ENCODE measurements at places on chromosomes 1 and 21. TPM values are rescaled to one million over a fixed set of nuclear protein-coding genes. Genes with fewer than 3 reads are reported as not detected.

NBPF3 gene
- 8.1 TPM for polyA plus RNA-seq

DNA sequence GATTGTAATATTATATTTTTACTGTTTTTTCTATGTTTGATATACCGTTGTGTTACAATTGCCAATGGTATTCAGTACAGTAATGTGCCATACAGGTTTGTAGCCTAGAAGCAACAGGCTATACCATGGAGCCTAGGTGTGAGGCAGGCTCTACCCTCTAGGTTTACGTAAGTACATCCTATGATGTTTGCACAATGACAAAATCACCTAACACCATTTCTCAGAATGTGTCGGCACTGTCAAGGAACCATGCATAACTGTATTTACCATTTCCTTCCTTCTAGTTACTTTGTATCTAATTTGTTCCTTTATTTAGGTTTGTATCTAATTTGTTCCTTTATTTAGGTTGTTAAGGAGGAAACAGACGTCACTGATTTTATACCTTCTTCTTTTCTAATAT lies 9.9 kb downstream of the NPHP4 start:
- no peak for DNase-seq
- H3K4me3 ChIP-seq = no peak overlapping the region
- peaks cover 24% of the 10 kb centered on the region for H3K4me1 ChIP-seq
- no peaks in the 10 kb centered on the region for H3K36me3 ChIP-seq
- no peaks in the 10 kb centered on the region for H3K27me3 ChIP-seq

- no peaks in the 10 kb centered on the region for H3K36me3 ChIP-seq
- H3K27ac ChIP-seq = no peak overlapping the region
- H3K4me1 ChIP-seq = no peaks in the 10 kb centered on the region
- no peaks in the 10 kb centered on the region for H3K27me3 ChIP-seq
- H3K4me3 ChIP-seq = no peak overlapping the region
Observed at GRCh38 chr1:27863538-27863915, 8.8 kb upstream of the THEMIS2 start.

ANKRD35 gene
- 0.77 TPM for polyA plus RNA-seq

- peaks cover 25% of the 10 kb centered on the region for H3K27me3 ChIP-seq
- H3K36me3 ChIP-seq = no peaks in the 10 kb centered on the region
- no peak for DNase-seq
- H3K27ac ChIP-seq = no peak overlapping the region
- no peaks in the 10 kb centered on the region for H3K4me1 ChIP-seq
Observed at GRCh38 chr21:41418393-41418792, 7.6 kb upstream of the MX1 start.

DNA sequence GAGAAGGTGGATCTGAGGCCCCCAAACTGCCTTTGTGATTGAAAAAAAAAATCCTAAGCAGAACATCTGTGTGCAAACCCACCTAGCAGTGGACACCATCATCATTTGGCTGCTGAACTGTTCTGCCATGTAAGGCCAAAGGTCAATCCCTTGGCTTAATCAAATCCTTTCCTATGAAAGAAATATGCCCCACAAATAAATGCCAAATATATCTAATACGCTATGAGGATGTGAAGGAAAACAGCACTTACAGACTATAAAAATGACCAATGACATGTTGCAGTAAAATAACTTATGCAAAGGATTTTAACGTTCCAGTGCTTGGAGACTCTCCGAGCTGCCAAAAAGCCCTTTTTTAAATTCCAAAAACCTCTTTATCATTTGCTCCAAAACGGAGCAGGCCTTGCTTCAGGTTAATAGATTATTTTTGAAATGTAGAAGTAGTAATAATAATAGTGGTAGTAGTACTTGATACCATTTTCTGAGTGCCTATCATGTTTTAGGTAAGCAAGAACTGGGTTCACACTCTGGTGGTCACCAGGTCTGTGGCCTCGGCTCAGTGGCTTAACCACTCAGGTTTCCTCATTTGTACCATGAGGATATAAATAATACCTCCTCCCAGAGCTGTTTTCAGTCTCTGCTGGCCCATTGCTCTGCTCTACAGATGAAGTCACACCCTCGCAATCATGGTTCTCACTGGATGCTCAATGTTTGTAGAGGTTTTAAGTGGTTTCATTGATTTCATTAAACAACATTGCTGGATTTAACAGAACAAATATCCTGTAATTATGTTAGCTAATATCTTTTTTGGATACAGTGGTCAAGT lies 47.9 kb upstream of the EDEM3 start:
- no peak overlapping the region for H3K27ac ChIP-seq
- H3K4me1 ChIP-seq = no peaks in the 10 kb centered on the region
- DNase-seq = no peak
- H3K27me3 ChIP-seq = peaks cover 3% of the 10 kb centered on the region

DNA sequence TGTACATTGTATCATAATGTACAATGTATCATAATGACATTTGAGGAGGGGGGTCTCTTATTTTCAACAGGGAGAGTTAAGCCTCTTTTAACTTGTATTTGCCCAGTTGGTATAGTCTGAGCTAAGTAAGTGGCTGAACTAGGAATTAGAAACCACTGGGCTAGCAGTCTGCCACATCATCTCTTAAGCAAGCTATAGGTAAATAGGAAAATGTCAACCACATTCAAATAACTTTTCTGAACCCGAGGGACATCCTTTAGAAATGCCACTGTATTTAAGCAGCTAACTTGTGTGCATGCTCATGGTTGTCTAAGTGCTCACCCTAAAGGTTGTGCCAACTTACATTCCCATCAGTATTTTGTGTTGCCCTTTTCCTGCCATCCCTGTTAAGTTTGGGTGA lies 35.5 kb upstream of the ASB17 start:
- no peak overlapping the region for H3K4me3 ChIP-seq
- H3K27me3 ChIP-seq = no peaks in the 10 kb centered on the region
- H3K36me3 ChIP-seq = no peaks in the 10 kb centered on the region
- no peak for DNase-seq

MAP1LC3C gene
- polyA plus RNA-seq = not detected

DNA sequence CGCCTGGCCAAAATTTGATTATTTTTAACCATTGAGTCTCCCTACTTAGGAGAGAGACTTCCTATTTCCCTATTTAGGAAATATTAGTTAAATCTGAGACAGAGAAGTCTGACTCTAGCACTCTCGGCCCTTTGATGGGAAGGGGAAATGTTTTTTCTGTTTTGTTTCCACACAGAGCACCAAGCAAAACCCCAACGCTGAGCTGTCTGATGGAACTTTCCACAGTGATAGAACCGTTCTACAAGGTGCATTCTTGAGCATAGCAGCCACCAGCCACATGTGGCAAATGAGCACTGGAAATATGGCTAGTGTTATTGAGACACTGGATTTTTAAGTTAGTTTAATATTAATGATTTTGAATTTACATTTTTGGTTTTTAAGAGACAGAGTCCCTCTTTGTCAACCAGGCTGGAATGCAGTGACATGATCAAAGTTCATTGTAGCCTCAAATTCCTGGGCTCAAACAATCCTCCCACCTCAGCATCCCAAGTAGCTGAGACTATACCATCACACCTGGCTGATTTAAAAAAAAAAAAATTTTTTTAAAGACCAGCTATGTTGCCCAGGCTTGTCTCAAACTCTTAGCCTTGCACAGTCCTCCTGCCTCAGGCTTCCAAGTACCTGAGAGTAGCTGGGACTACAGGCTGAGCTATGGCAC lies 77.3 kb upstream of the GALNT2 start:
- no peak for DNase-seq
- H3K4me3 ChIP-seq = no peak overlapping the region
- no peaks in the 10 kb centered on the region for H3K36me3 ChIP-seq

GRCh38 chr1:179702946-179703539 lies 40.0 kb upstream of the FAM163A start:
- H3K36me3 ChIP-seq = no peaks in the 10 kb centered on the region
- H3K4me3 ChIP-seq = no peak overlapping the region
- no peak overlapping the region for H3K27ac ChIP-seq
- no peaks in the 10 kb centered on the region for H3K27me3 ChIP-seq
- H3K4me1 ChIP-seq = no peaks in the 10 kb centered on the region
- no peak for DNase-seq

- no peak overlapping the region for H3K27ac ChIP-seq
- no peaks in the 10 kb centered on the region for H3K27me3 ChIP-seq
- H3K4me3 ChIP-seq = no peak overlapping the region
- no peaks in the 10 kb centered on the region for H3K4me1 ChIP-seq
- DNase-seq = no peak
Observed at GRCh38 chr1:218845589-218845988, 328.1 kb upstream of the LYPLAL1 start.

RHOU gene
- polyA plus RNA-seq = 2.3 TPM

GRCh38 chr1:205700865-205701401 lies 20.6 kb upstream of the SLC45A3 start:
- no peak overlapping the region for H3K4me3 ChIP-seq
- no peaks in the 10 kb centered on the region for H3K27me3 ChIP-seq

DNA sequence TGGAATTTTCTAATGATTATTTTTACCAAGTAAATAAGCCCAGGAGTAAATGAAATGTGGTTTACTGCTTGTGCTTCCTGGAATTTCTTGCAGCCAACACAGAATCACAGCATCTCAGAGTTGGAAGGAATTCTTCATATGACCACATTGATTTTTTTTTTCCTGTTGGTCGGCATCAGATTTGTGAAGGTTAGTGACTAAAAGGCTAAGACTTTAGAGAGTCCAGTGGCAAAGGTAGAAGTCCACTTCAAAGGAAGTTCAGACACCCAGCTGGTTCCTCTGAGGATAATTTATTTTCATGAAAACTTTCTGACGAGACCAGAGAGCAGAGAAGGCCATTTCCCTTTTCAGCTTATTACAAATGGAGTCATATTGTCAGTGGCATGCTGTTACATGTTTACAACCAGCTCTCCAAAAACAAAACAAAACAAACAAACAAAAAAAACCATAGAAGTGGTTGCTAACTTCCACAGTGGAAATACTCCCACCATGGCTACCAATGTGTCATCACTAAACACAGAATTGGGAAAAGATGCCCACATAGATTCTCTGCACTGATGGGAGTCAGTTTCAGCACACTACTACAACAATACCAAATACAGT lies 77.2 kb upstream of the CDC42BPA start:
- DNase-seq = no peak
- H3K4me3 ChIP-seq = no peak overlapping the region
- H3K4me1 ChIP-seq = no peaks in the 10 kb centered on the region
- H3K27ac ChIP-seq = no peak overlapping the region

DNA sequence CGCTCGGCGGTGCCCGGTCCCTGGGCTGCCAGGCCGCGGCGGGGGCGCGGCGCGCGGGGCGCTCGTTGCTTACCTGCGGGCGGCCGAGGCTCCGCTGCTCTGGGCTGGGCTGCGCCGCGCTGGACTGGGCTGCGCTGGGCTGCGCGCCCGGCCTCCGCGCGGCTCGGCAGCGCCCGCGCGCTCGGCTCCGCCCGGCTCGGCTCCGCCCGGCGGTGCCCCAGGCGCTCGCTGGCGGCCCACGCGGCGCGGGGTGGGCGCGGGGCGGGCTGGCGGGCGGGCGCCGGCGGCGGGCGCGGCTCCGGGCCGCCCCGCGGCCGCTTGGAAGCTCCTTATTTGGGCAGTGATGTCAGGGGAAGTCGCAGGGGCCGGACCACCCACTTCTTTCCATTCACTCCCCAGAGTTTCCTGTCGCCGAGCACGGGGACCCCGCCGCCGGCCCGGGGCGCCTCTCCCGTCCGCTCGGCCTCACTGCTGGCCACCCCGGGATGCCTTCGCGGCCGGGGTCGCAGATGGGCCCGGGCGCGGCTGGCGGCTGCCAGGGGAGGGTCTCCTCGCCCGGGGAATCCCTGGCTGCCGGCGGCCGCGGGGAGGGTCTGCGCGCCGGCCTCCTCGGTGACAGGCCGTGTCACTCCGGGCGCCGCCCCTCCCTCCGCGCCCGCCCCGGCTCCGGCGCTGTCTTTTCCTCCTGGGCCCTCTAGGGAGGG lies 177.7 kb upstream of the EDN2 start:
- peak; percentile 85 for DNase-seq
- H3K27me3 ChIP-seq = peaks cover 33% of the 10 kb centered on the region
- no peaks in the 10 kb centered on the region for H3K36me3 ChIP-seq
- H3K27ac ChIP-seq = peak overlapping the region; percentile 65
- H3K4me3 ChIP-seq = peak overlapping the region; percentile 94

GRCh38 chr1:13881385-13882088 lies 181.5 kb downstream of the PRDM2 start:
- H3K4me1 ChIP-seq = no peaks in the 10 kb centered on the region
- no peaks in the 10 kb centered on the region for H3K36me3 ChIP-seq
- no peak overlapping the region for H3K4me3 ChIP-seq
- H3K27me3 ChIP-seq = no peaks in the 10 kb centered on the region

DNA sequence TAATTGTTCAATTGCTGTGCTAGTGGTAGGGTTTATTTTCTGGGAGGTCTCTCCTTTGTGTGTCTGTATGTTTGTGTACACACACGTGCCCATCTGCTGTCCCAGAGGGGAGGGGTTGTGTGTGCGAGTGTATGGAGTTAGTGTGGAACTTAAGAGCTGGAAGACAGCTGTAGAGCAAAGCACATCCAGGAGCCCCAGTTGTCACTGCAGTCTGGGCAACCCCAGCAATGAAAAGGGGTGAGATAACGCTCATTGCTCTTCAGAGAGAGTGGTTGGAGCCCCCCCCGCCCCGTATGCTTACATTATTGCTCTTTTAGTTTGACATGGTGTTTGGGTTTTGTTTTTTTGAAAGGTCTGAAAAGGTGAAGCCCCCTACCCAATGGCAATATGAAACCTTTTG lies 36.9 kb downstream of the NCF2 start:
- H3K27ac ChIP-seq = no peak overlapping the region
- no peaks in the 10 kb centered on the region for H3K4me1 ChIP-seq
- peaks cover 38% of the 10 kb centered on the region for H3K36me3 ChIP-seq
- H3K4me3 ChIP-seq = no peak overlapping the region
- DNase-seq = no peak
- no peaks in the 10 kb centered on the region for H3K27me3 ChIP-seq

UBE2J2 gene
- 87.3 TPM for polyA plus RNA-seq

DNA sequence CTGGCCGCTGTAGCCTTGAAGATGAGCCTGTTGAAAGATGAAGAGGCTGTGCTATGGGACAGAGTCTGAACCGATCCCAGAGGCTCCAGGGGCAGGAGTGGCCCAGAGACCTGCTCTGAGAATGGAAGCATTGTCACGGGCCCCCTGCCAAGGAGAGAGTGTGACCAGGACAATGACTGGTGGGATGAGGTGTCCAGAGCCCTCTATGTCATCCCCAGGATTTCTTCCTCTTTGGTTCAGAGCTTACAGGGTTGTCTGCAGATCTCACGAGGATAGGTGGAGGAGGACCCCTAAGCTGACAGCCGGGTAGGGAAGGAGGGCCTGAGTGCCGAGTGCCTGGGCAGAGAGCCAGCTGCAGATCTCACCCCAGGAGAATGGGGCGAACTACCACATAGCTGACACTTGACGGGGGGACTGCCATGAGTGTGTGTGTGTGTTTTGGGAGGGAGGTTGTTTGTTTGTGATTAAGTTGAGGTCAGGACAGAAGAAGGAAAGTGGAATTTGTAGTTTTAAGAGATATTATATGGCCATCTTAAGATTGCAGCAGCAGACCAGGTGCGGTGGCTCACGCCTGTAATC lies 25.4 kb downstream of the PIK3CD start:
- no peak overlapping the region for H3K4me3 ChIP-seq
- H3K27ac ChIP-seq = no peak overlapping the region
- no peaks in the 10 kb centered on the region for H3K4me1 ChIP-seq
- DNase-seq = no peak
- H3K27me3 ChIP-seq = no peaks in the 10 kb centered on the region

- no peak overlapping the region for H3K4me3 ChIP-seq
- no peaks in the 10 kb centered on the region for H3K27me3 ChIP-seq
- no peak overlapping the region for H3K27ac ChIP-seq
- no peaks in the 10 kb centered on the region for H3K36me3 ChIP-seq
- H3K4me1 ChIP-seq = peaks cover 7% of the 10 kb centered on the region
Observed at GRCh38 chr1:246794828-246795671, 70.8 kb downstream of the SCCPDH start.

GRCh38 chr1:239574112-239574511 lies 187.7 kb downstream of the CHRM3 start:
- DNase-seq = no peak
- no peaks in the 10 kb centered on the region for H3K27me3 ChIP-seq
- H3K27ac ChIP-seq = no peak overlapping the region
- no peak overlapping the region for H3K4me3 ChIP-seq
- no peaks in the 10 kb centered on the region for H3K36me3 ChIP-seq
